Esophagus muscularis mucosa (tissue), 4 donors: ENCODE measurements at places on chromosomes 2 and 18. TPM values are rescaled to one million over a fixed set of nuclear protein-coding genes. Genes with fewer than 3 reads are reported as not detected.

DNA sequence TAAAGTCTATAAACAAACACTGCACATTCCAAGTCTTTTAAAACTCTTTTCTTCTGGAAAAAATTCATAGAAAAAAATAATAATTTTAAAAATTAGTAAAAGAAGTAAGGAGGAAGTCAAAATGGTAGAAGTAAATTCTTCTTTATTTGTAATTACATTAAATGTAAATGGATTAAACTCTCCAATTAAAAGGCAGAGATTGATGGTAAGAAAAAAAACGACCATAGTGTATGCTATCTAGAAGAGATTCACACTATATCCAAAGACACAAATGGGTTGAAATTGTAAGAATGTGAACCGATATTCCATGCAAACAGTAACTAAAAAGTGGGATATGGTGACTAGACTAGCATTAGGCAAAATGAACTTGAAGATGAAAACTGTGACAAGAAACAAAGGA is 1196.1 kb upstream of the CDH2 start:
- DNase-seq = no peak
- no peaks in the 10 kb centered on the region for H3K36me3 ChIP-seq
- H3K27me3 ChIP-seq = no peaks in the 10 kb centered on the region
- H3K27ac ChIP-seq = no peak overlapping the region

DNA sequence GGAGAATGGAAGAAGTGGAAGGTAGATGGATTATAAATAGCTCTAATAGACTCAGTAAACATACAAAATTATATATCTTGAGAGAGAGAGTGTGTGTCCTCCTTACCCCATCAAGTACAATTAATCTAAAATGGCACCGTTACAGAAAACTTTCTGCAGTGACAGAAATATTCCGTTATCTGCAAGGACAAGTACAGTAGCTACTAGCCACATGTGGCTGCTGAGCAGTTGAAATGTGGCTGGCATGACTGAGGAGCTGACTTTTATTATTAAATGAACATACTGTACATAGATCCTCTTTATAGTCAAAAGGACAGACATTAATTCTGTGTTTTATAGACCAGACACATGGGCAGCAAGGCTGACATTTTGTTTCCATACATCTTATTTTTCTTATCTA is 7.0 kb downstream of the CCDC93 start:
- no peak overlapping the region for H3K27ac ChIP-seq
- peaks cover 17% of the 10 kb centered on the region for H3K4me1 ChIP-seq
- H3K4me3 ChIP-seq = no peak overlapping the region
- no peaks in the 10 kb centered on the region for H3K27me3 ChIP-seq

- H3K36me3 ChIP-seq = no peaks in the 10 kb centered on the region
- H3K4me3 ChIP-seq = no peak overlapping the region
- DNase-seq = no peak
- no peaks in the 10 kb centered on the region for H3K27me3 ChIP-seq
Observed at GRCh38 chr2:142153601-142154000, 22.8 kb upstream of the LRP1B start.

DNA sequence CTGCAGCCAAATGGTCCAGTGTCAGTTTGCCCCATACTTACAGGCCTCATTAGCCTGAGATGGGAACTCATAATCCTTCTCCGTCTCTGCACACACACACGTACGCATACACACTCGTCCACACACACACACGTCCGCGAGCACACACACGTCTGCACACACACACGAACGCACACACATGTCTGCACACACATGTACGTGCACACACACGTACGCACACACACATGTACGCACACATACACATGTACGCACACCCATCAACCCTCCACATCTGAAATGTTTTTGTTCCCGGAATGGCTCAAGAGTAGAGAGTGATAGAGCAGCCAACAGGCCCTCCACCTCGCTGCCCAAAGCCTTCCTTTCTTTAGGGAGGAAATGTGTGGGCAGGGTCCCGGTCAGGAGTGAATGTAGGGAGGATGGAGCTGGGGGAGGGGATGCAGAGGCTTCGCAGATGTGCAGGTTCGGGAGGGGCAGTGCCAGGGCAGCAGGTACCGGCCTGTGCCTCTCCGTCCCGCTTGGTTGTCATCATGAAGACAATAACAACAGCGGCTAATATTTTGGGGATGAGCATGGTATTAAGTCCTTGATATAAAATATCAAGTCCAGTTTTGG is 52.7 kb downstream of the PTGR3 start:
- no peaks in the 10 kb centered on the region for H3K27me3 ChIP-seq
- no peaks in the 10 kb centered on the region for H3K4me1 ChIP-seq
- DNase-seq = peak; percentile 42
- H3K4me3 ChIP-seq = no peak overlapping the region
- H3K36me3 ChIP-seq = no peaks in the 10 kb centered on the region
- H3K27ac ChIP-seq = no peak overlapping the region

DNA sequence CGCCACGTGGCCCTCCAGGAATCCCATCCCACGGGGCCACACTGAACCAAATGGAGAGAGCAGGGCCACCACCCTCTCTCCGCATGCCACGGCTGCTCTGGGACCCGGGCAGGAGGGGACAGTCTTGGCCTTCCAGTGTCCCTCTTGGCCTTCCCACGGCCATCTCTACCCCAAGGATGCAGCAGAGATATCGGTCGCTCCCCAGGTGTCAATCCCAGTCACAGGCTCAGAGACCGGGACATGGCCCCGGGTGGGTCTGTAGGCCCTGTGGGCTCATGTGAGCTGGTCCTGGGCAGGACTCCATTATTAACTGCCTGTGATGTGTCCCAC is 15.3 kb downstream of the CAPN10 start:
- H3K27me3 ChIP-seq = no peaks in the 10 kb centered on the region
- H3K27ac ChIP-seq = no peak overlapping the region
- no peak for DNase-seq

DNA sequence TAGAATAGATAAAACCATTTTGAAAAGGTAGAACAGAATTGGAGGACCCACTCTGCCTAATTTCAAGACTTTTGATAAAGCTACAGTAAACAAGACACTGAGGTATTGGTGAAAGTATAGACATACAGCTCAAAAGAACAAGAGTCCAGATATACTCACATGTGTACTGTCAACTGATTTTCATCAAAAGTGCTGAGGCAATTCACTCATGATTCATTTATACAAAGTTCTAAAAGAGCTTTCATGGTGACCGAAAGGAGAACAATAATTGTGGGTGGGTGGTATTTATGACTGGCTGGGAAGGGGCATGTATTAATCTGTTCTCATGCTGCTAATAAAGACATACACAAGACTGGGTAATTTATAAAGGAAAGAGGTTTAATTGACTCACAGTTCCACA is 7.3 kb downstream of the MAP4K3 start:
- H3K36me3 ChIP-seq = no peaks in the 10 kb centered on the region
- H3K27ac ChIP-seq = no peak overlapping the region
- H3K27me3 ChIP-seq = no peaks in the 10 kb centered on the region
- no peak for DNase-seq
- no peak overlapping the region for H3K4me3 ChIP-seq
- H3K4me1 ChIP-seq = peaks cover 68% of the 10 kb centered on the region

The RTP5 gene
- not detected for total RNA-seq

The SLC5A7 gene
- total RNA-seq = 1.1 TPM

The RGPD8 gene
- total RNA-seq = 24.5 TPM

The ANKAR gene
- 19.1 TPM for total RNA-seq

The MPP4 gene
- total RNA-seq = not detected

The STARD7 gene
- total RNA-seq = 110 TPM
